ENCODE measurements at places on chromosomes 7 and 10.

GRCh38 chr10:59381687-59382086 is 19.3 kb upstream of the FAM13C start:
- no peak for DNase-seq

GRCh38 chr10:49622426-49623425 is 8.9 kb downstream of the CHAT start:
- no peak for DNase-seq

DNA sequence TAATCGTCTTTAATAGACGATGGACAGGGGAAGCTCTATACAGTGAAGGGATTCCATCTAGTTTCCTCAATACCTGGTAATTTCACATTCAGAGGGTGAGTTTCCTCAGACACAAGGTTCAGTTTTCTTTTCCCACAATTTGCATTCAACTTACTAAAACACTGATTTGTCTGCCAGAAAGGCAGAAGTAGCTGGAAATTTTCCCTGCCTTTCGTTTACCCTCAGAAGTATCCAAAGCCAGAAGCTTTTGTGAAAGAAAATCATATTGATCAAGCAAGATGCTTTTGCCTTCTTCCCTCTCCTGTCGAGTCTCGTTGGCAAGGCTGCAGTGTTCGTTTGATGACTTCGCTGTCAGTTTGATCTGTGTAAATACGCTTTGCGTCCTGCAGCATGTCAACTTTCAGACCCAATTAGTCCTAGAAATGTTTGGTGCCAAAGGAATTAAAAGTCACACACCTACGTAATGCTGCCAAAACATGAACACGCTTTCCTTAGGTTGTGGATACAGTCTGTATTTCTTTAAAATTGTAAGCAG is 631.9 kb upstream of the FOXK1 start:
- no peak for DNase-seq

DNA sequence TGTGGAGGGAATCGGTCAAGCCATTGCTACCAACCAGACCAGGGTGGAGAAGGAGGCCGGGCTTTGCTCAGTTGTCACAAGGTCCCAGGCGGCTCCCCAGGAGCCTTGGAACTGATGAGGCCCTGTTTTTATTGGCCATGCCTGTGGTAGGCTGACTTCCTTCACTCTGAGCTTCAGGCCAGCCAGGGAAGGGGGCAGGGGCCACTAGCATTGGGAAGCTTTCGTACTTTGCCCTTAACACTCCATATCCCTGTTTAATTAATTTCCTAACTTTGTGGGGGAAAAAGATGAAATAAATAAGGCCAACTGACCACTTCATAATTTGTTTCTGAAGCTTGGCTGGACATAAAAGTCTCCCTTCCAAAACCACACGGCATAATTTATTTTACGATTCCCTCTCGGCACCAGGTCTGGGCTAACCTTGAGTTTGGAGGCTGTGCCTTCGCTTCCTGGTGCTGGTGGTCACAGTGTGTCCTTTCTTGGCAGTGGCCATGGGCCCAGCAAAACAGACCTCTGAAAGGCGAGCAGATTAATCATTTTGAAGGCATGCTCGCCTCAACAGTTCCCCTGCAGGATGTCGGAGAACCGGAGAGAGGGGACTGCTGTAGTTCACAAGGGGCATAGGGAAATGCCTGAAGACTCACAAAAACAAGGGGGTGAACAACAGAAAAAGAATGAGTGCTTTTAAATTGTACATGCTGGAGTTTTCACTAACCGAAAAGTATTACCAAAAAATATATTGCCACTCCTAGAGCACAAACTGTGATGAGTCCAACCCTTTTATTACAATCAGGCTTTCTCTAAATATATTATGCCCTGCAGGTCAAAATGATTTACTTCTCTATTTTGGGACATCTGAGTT is 966.0 kb downstream of the LRMDA start:
- no peak for DNase-seq

- DNase-seq = no peak
Measured at GRCh38 chr7:152315845-152316244, 120.0 kb downstream of the KMT2C start.

All from neural crest cell (in vitro differentiated cells).